Osteoblast (primary cell): ENCODE measurements at places on chromosomes 16 and 17. TPM values are rescaled to one million over a fixed set of nuclear protein-coding genes. Genes with fewer than 3 reads are reported as not detected.

- no peak for DNase-seq
Measured at GRCh38 chr16:3578121-3578520, 918 bp upstream of the NLRC3 start.

GRCh38 chr17:1649844-1650501 is at the start of gene RILP:
Gene RILP, minus strand, starts transcription at chr17:1649866. Its CDS starts 62 bp downstream, at chr17:1649804.
- DNase-seq: peak; percentile 88

DNA sequence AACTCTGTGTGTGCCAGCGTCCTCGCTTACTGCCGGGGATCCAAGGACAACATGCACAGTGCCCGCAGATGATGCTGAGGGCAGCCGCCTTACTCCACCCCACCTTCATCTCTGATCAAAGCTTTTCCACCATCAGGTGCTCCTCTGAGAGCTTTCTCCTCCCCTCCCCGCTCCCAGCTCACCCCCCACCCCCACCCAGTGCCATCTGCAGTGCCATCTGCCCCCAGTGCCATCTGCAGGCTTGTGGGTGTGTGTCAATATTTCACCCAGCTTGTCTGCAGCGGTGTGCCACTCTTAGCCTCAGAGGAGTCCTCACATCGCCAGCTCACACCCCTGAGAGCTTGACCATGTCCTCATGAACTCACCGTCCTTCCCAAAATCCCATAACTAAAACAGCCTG is 98.2 kb upstream of the NOL11 start:
- DNase-seq: no peak

GRCh38 chr16:81003610-81004460 is 2.9 kb downstream of the CMC2 start:
- no peak for DNase-seq

The CCL13 gene
- total RNA-seq: 0.36 TPM in 1 of 2 replicates, not detected in the other

The C17orf58 gene
- 7.2 and 8.3 TPM in 2 replicates for total RNA-seq

DNA sequence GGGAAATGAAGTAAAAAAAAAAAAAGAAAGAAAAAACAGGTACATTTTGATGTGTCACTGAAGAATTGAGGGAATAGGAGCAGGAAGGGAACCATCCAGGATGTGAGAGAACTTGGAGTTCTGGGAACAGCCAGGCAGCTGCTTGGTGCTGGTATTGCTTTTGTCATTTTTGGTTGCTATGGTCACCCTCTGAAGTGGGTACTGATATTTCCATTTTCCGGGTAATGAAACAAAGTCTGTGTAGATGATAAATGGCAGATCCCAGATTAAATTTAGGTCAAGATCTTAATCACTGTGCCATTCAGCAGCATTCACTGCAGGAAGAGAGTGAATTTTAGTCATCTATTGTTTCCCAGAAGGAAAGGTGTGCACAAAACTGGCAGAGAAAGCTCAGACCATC is 93.6 kb downstream of the ABCA8 start:
- no peak for DNase-seq

The PRM2 gene
- not detected in 2 replicates for total RNA-seq

- DNase-seq: no peak
Measured at GRCh38 chr17:83103200-83103942, 24.0 kb downstream of the METRNL start.

The SNAI3 gene
- not detected in 2 replicates for total RNA-seq

DNA sequence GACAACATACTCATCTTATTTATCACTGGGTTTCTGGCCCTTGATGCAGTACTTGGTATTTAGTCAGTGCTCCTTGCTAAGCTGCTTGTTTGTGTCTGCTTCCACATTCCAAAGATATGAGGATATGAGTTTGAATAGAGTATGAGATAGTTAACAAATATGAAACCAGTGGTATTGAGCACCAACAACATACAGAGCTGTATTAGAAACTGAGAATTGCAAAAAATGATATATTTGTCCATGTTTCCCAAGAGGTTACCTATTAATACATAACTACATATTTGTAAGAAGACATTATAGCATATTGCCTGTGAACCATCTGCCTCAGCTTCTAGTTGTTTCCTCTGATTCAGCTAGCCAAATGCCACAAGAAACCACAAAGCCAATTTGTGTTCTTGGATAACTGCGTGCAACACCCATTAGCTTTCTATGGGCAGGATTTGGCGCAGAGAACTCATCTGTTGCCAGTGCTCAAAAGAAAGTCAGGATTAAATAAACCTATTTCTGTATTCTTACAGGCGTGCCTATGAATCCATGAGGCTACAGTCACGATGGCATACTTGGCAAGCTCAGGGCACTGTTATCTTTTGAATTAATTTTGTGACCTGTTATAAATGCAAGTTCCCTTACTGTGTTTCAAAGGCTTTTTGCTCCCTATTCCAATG is 194.4 kb downstream of the MAP2K6 start:
- DNase-seq: peak; percentile 86
